Fibroblast of the conjunctiva (primary cell): ENCODE measurements at places on chromosomes 12 and 14.

GRCh38 chr12:3191450-3191849 lies 114.3 kb downstream of the TSPAN9 start:
- DNase-seq = no peak

- no peak for DNase-seq
Measured at GRCh38 chr12:82838131-82838551, 151.4 kb downstream of the TMTC2 start.

GRCh38 chr12:88896958-88897357 lies 316.7 kb upstream of the KITLG start:
- DNase-seq = no peak

DNA sequence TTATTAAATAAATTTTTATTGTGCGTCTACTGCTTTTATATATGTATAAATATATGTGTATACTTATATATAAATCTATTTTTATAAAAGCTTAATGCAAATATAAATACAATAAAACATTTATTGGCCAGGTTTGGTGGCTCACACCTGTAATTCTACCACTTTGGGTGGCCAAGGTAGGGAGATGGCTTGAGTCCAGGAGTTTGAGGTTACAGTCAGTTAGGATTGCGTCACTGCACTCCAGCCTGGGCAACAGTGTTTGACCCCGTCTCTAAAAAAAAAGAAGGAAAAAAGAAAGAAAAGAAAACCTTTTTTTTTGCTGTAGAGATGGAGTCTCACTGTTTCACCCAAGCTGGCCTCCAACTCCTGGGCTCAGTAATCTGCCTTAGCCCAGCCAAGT lies 20.9 kb downstream of the ACTR6 start:
- DNase-seq = no peak

GRCh38 chr12:118377884-118378470 lies 1.6 kb downstream of the SUDS3 start:
- DNase-seq = peak; percentile 30

GRCh38 chr12:131222329-131223139 lies 268.8 kb downstream of the ADGRD1 start:
- no peak for DNase-seq

DNA sequence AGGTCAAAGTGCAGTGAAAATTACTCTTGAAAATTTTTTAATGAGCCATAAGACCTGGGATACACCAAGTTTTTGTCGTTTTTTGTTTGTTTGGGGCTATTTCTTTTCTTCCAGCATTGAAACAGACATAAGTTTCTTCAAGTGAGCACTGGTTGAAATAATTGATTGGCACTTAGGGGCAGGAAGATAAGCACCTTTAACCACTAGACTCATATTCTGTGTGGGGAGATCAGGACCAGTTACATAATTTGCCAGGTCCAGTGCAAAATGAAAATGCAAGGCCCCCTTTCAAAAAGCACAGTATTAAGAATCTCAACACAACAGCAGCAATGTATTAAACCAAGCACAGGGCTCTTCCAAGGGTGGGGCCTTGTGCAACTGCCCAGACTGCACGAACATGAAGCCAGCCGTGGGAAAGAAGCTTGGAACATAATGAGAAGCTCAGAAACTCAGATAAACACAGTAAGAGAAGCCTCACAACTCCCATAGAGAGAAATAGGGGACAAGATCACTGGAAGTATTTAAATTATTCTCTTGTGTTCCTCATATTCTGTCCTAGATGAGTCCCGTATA lies 3.2 kb upstream of the TCP11L2 start:
- no peak for DNase-seq
